Lower leg skin (tissue), 4 donors: ENCODE measurements at places on chromosomes 5 and 9. TPM values are rescaled to one million over a fixed set of nuclear protein-coding genes. Genes with fewer than 3 reads are reported as not detected.
A peak's percentile ranks its signal among the peaks of the same experiment; 100 is the strongest.

- DNase-seq = peak; percentile 73
Observed at GRCh38 chr5:59039296-59040023, 456.6 kb downstream of the RAB3C start.

- DNase-seq = no peak
Observed at GRCh38 chr5:83711982-83712601, 8.6 kb downstream of the HAPLN1 start.

SLC4A9 gene
- 0.38 TPM for total RNA-seq

DNA sequence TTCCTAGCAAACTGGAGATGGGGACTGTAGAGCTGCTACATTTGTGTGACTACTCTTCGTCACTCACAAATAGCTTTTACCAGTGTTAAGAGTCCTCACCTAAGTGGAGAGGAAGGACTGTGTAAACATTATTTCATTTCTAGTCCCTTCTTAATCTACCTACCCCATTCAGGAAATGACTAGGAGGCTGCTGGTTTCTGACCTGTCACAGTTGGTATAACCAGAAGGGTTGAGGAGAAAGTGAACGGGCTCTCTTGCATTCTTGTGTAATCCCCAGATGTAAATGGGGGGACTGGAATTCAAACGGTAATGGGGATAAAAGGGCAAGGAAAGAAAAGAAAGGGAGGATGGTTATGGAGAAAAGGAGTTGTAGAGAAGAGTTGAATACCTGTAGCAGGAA is 35.4 kb upstream of the BNIP1 start:
- no peak for DNase-seq

- DNase-seq = peak; percentile 43
Observed at GRCh38 chr5:100647461-100648230, 112.5 kb downstream of the FAM174A start.

DNA sequence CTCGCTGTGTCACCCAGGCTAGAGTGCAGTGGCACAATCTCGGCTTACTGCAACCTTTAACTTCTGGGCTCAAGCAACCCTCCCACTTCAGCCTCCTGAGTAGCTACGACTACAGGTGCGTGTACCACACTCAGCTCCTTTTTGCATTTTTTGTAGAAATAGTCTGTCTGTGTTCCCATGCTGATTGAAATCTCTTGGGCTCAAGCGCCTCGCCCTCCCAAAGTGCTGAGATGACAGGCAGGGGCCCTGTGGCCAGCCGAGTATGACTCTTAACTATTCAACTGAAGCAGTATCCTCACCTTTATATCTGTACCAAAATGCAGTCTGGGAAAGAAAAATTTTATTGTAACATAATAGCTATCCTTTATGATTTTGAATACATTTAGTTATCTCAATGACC is 12.2 kb upstream of the NIM1K start:
- no peak for DNase-seq

DNA sequence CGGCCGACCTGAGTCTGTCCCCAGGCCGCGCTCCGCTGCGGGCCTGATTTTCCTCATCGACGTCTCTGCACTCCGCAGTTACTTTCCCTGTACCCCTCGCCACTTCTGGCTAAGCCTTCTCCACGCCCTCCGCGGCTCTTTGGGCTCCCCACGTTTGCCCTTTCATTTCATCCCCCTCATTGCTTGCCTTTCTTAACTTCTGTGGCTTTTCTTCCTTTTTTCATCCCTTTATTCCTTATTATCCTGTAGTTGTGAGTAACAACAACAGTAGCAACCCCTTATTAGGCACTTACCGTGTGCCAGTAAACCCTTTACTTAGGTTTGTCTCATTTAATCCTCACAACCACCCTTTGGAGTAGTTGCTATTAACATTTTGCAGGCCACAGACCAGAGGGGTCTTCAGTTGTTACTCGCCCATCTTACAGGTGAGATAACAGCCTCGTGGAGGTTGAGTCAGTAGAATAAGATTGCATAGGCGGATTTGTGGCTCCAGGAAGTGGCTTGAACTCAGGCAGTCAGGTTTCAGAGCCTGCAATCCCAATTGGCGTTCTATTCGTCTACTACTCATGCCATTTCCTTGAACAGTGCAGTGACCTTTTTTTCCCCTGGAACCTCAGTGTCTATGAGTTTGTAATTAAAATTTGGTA is 724 bp downstream of the TCERG1 start:
- no peak for DNase-seq

ASTN2 gene
- 0.97 TPM for total RNA-seq

DNA sequence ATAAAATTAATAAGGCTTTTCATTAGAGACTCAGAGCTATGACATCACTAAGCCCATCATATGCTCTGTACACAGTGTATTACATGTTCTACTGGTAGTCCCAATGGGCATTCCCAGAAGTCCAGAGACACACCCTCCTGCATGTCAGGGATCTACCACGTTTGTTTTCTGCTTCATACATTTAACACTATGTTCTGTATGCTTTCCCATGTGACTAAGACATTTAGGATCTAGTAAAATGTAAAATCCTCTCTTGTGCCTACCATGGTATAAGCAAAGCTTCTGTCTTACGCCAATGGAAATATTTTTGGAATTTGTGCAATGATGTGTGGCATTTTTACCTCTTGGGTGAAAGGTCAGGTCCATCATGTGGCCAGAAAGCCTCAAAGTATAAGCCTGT is 192.4 kb downstream of the ADAMTSL1 start:
- no peak for DNase-seq

TESK1 gene
- 31.7 TPM for total RNA-seq

DNA sequence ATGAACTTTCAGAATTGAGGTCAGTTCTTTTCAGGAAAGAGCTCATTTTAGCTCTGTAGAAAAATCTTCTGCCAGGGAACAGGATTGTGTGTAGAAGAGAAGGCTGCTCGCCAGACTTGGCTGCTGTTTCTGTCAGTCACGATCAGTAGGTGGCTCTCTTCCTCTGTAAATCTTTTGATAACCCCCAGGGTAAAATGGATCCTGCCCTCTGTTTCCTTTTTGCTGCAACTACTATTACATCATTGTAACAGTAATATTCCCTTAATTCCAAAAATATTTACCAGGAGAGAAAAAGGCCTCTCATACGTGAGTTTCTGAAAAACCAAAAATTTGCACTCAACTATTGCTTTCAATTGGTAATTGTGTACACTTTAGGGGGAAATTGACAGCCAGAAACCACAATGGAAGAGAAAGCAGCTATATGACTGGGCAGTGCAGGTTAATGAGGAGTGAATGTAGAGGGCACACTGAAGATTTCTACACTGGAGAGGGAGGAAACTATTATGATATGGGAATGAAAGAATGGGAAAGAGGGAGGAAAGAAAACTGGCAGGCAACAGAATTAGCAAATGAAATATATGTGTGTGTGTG is 12.3 kb downstream of the IFNA21 start:
- DNase-seq = no peak

DNA sequence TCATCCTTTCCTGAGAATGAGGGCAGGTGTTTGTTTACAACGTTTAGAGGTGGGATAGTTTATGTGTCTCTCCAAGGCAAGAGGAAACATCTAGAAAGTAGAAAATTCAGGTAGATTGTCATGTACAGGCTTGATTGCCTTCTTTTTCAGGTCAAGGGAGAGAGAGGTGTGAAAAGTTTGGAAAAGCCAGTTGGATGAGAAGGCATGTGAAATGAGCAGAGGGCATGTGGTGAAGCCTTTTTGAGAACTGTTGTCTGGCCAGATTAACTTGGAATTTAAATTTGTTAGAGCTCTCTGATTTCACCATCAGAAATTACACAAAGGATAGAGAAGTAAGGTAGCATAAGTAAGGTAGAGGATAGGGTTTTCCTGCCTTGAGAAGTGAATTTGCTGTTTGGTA is 74.6 kb downstream of the SNX24 start:
- no peak for DNase-seq

- no peak for DNase-seq
Observed at GRCh38 chr5:90932052-90932699, 373.6 kb downstream of the ADGRV1 start.

DNA sequence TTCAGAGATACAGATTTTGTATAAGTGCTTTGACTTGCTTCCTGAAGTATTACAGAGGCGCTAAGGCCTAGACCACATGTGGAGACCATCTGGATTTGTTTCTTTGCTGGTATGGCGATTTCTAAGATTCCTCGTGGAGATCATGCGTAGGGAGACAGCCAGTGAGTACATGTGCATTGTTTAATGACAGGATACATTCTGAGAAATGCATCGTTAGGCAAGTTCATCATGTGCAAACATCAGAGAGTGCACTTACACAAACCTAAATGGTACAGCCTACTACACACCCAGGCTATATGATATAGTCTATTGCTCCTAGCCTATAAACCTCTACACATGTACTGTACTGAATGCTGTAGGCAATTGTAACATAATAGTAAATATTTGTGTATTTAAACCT is 16.5 kb upstream of the CEP120 start:
- DNase-seq = no peak

- DNase-seq = no peak
Observed at GRCh38 chr9:69585571-69585970, 86.6 kb downstream of the APBA1 start.

DNA sequence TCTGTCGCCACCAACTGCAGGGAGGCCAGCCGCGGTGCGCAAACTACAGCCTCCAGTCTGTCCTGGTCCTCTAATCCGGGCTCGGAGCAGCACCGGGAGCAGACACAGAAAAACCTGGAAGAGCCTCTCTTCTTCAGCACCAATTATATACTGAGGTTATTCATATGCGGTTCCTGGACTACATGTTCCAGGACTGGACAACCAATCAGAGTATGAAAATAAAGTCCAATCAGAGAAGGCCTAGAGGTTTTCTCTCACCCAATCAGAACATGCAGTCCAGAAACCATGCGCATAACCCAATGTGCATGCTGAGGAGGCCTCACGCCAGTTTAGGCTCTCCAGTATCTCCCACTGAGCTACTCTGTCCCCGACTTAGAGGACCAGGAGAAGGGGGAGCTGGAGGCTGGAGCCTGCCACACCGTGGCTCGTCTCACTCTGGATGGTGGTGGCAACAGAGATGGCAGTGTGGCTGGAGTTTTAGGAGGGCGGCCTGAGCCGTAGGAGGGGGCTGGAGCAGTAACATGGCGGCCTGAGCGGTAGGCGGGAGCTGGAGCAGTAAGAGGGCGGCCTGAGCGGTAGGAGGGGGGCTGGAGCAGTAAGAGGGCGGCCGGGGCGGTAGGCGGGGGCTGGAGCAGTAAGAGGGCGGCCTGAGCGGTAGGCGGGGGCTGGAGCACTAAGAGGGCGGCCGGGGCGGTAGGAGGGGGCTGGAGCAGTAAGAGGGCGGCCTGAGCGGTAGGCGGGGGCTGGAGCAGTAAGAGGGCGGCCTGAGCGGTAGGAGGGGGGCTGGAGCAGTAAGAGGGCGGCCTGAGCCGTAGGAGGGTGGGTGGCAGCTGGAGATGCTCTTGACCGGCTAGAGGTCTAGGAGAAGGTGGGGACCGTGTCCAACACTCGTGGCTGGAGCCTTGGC is 20.4 kb upstream of the TRIM52 start:
- DNase-seq = peak; percentile 46

GRCh38 chr9:34994900-34995669 is 5.5 kb downstream of the DNAJB5 start:
- DNase-seq = peak; percentile 36

SELENOP gene
- total RNA-seq = 224 TPM

DNA sequence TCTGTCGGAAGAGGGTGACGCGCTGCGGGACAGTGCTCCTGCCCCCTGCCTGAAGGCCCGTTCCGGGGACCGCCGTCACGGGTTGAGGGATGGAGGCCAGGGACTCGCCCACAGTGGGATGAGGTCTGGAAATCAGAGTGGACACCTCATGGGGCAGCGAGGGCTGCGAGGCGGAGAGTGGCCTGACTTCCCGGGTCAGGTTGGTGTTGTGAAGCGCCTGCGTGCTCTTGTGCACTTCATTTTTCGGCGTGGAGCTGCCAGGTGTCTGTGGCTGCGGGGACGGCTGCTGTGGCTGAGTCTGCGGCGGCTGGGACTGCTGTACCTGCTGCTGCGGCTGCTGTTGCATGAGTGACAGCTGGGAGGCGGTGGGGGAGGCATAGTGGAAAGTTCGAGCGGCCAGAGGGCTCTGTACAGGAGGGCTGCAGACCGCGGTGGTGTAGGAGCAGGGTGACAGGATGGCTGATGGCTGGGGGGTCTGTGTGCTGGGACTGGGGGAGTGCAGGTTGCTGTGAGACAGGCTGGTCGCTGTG is 434.1 kb downstream of the HCN1 start:
- DNase-seq = peak; percentile 82

RAD17 gene
- 21.2 TPM for total RNA-seq

DNA sequence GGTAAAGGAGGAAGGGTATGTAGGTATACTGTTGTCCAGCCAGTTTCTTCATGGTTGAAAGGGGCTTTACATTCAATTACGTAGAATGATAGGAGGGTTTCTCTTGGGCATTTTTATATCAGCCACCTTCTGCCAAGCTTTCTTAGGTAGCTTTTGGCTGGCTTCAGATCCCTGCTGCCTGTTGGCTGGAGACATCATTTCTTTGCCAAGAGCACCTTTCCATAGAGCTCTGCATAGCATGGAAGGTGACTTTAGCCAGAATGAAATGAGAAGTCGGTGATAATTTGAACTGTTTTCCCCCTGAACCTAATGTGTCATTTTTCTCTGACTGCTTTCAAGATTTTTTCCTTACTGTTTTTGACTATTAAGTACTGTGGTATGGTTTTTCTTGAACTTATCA is 26.9 kb downstream of the TMEFF1 start:
- no peak for DNase-seq

DNA sequence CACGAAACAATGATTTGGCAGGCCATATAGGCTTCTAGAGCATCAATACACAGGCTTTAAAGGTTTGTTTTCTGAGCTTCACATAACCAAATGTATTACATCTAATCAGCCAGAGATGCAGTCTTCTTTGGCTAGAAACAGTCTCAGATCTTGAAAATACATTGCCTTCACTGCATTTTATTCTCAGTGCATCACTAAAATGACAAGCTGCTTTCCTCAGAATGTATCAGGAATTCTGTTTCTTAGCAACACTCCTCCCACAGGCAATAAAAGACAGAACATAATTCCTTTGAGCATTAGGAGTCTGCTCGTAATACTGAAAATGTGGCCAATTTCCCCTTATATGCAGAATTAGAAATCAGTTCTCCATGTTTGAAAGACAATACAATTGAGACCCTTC is 36.9 kb downstream of the FEM1C start:
- no peak for DNase-seq

C1QTNF3 gene
- 7.9 TPM for total RNA-seq

TOR1B gene
- total RNA-seq = 17.0 TPM

- no peak for DNase-seq
Observed at GRCh38 chr5:33316773-33317172, 124.0 kb upstream of the TARS1 start.

KIF4B gene
- total RNA-seq = not detected

- DNase-seq = no peak
Observed at GRCh38 chr5:40813698-40814281, 15.6 kb upstream of the PRKAA1 start.

KIF20A gene
- 1.9 TPM for total RNA-seq

DNA sequence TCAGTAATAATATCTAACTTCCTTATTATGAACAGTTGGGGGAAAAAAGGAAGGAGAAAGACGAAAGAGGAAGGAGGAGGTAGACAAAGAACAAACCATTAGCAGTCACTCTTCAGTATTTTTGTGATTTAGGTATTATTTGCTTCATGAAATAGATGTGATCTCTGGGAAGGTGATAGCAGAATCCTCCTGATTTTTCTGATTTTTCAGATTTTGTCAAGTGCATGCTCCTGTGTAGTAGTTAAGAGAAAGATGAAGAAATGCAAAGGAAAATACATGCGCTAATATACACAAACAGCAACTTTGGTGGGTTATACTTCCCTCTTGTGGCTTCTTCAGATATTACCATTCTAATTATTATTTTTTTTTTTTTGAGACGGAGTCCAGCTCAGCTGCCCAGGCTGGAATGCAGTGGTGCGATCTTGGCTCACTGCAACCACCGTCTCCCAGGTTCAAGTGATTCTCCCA is 31.6 kb downstream of the LMNB1 start:
- DNase-seq = no peak
